ENCODE measurements at places on chromosomes 7 and 10. TPM values are rescaled to one million over a fixed set of nuclear protein-coding genes. Genes with fewer than 3 reads are reported as not detected.

AKR1C4 gene
- total RNA-seq = not detected

TSPAN12 gene
- total RNA-seq = not detected

RBM20 gene
- not detected for total RNA-seq

GCK gene
- total RNA-seq = not detected

EGR2 gene
- total RNA-seq = 0.67 TPM

COL28A1 gene
- total RNA-seq = not detected

- no peak overlapping the region for H3K4me3 ChIP-seq
- H3K36me3 ChIP-seq = peaks cover 28% of the 10 kb centered on the region
- DNase-seq = no peak
- no peak overlapping the region for H3K27ac ChIP-seq
- no peaks in the 10 kb centered on the region for H3K27me3 ChIP-seq
- peaks cover 26% of the 10 kb centered on the region for H3K4me1 ChIP-seq
Observed at GRCh38 chr7:64686493-64687184, 20.7 kb downstream of the ZNF107 start.

GRCh38 chr7:826230-826917 lies 5.9 kb upstream of the SUN1 start:
- no peaks in the 10 kb centered on the region for H3K27me3 ChIP-seq
- DNase-seq = no peak
- peaks cover 20% of the 10 kb centered on the region for H3K36me3 ChIP-seq
- peaks cover 51% of the 10 kb centered on the region for H3K4me1 ChIP-seq

DNA sequence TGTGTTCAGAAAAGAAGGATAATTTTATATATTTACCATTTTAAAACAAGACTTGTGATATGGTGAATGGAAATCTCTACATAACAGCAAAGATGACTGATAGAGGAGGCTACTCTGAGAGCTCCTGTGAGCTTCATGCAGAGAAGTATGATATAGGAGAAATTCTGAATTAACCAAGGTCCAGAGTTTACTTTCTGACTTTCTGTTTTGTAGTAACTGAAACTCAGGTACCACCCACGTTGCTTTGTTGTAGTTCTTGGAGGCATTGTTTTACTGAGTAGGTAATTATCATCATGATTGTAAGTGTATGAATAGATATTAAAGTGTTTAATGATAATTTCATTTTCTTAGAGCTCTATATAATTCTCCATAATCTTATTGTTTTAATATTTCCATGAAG lies 18.0 kb upstream of the SFR1 start:
- H3K27me3 ChIP-seq = peaks cover 13% of the 10 kb centered on the region
- H3K27ac ChIP-seq = no peak overlapping the region
- H3K4me1 ChIP-seq = no peaks in the 10 kb centered on the region
- DNase-seq = no peak
- no peak overlapping the region for H3K4me3 ChIP-seq

All from activated CD4-positive, alpha-beta T cell treated with anti-CD3 and anti-CD28 coated beads, Interleukin-2, amount 10 ng/mL, durations not matched to agents 7 days and 5 days (primary cell).